ENCODE measurements at places on chromosomes 7 and 10. TPM values are rescaled to one million over a fixed set of nuclear protein-coding genes. Genes with fewer than 3 reads are reported as not detected.

Gene ASB4
- polyA plus RNA-seq: 0.10 TPM

- no peak for DNase-seq
Observed at GRCh38 chr10:124342136-124342820, 76.4 kb downstream of the OAT start.

Gene CAMK2B
- polyA plus RNA-seq: 1.7 TPM

Gene UNCX
- 8.5 TPM for polyA plus RNA-seq

- no peak for DNase-seq
Observed at GRCh38 chr7:155868955-155869783, 56.9 kb upstream of the SHH start.

Gene LEP
- 0.53 TPM for polyA plus RNA-seq

Gene HOXA10
- polyA plus RNA-seq: 137 TPM

Gene HOXA13
- not detected for polyA plus RNA-seq

All from left kidney (tissue), 8 donors.